ENCODE measurements at places on chromosomes 7 and 10.

- no peak for DNase-seq
Observed at GRCh38 chr7:112081778-112082177, 124.4 kb downstream of the DOCK4 start.

- DNase-seq: no peak
Observed at GRCh38 chr10:1043532-1043995, 5.4 kb downstream of the IDI1 start.

GRCh38 chr10:127085957-127086356 lies 110.4 kb downstream of the INSYN2A start:
- no peak for DNase-seq

DNA sequence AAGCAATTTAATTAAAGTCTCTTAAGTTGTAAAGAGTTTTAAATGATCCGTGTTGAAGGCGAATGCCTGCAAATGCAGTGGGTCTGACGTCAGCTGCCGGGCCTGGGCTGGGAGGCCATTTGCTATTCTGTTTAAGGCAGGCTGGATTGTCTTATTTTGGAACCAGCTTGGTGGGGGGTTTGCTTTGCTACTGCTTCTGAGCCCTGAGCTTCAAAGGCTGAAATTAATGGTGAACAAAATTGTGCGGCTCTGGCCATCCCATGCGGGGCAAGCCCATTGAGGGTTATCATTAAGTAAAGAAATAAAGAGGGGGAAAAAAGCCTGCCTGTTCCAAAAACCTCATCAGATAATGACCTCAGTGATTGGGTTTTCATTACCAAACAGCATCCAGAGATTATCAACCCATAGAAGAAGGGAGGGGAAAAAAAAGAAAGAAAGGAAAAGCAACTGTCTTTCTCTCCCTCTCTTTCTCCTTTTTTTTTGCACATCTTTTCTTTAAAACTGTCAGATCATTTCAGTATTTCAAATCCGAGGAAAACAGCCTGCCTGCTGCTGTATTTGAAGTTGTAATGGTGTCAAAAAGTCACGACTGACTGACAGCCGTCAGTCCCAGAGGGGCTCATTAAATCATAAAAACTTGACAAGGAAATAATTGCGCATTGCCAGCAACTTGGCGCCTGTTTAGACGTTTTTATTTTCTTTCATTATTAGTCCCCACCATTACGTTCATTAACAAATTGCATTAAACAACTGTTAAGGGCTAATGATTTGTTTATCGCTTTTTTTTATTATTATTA lies 131.9 kb upstream of the TCF7L2 start:
- no peak for DNase-seq

DNA sequence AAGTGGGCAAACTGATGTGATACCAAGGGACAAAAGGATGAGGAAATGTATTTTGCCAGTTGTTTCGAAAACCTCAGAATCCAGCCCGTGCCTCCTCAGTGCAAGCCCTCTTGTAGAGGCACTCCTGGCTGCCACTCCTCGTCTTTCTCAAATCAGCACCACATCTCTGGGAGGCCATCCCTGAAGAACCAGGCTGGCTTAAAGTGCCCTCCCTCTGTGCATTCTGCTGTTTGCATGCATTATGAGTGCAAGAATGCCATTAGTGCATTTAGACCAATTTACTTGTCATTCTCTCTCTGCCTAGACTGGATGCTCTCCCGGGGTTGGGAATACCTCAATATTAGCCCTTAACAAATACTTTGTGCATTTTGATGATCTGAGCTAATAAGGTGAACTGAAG lies 19.9 kb upstream of the FAM180A start:
- DNase-seq: no peak

DNA sequence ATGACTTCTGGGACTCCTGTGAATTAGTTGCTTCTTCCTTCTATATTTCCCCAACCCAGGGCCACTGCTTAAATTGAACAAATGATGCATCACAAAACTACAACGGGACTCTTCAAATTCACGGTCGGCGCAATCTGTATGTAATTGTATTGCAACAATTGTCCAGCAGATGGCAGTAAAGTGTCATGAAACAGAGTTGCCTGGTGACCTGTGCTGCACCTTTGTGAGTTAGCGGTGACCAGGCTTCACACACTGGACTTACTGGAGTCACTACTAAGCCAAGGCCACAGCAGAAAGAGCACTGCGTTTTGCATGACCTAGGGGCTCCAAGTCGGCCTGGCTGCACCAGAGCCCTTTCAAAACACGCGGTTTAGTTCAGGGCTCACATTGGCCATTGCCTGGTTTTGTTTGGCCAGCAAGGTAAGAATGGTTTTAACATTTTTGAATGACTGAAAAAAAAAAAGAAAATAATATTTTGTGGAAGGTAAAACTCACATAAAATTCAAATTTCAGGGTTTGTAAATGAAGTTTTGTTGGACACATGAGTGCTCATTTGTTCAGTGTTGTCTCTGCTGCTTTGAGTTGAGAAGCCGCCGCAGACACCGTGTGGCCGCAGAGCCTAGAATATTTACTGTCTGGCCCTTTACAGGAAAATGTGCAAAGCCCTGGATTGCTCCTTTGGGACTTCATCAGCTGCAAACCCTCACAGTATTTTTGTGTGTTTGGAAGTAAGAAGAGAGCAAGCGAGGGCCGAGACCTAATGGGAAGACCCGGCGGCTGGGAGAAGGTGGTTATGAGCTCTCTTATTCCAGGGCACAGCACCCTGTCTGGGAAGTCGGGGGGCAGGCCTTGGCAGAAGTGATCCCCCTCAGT lies 23.2 kb upstream of the ZNF32 start:
- DNase-seq: peak; percentile 59

DNA sequence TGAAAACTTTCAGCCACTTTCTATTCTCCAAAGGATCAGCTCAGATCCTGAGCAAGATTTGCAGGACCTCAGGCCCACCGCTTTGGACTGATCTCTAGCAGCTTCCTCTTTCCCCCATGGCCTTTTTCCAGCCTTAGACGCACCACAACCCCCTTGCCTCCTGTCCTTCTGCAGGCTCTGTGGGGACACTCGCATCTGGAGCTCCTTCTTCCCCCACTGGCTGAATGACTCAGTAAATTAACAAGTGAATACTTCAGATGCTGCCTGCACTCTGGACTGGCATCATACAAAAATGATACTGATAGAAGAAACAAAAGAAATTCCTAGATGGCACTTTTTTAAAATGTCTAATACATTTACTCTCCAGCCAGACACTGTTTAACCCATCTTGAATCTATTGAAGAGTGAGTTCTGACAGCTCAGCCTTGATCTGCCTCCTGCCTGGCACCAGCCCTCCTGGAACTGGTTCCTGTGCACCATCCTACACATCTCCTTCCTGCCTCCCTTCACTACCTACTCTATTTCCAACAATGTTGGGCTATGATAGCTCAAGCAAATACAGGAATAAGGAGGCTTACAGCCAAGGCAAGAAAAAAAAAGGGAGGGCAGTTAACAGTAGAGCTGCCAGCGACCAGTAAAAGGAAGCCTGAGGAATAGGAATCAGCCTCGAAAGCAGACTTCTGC lies 3.3 kb downstream of the FRMPD2 start:
- DNase-seq: no peak

DNA sequence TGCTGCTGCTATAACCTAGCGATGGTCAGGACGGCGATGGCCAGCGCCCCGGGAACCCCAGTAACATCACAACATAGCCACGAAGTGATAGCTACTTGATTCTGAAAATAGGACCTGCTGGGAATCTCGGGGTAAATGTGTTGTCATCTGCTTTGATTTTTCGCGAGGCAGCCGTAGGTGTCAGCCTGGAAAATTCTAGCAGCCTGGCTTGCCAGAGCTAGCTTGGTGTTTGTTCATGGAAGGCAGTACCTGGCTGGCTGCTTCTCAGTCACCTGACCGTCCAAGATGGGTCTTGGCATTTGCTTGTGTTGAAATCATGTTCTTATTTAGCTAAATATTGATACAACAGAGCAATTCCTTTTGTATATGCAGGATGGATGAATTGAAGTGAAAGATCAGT lies 82.4 kb upstream of the BTBD16 start:
- no peak for DNase-seq

- DNase-seq: no peak
Observed at GRCh38 chr10:9579110-9579705, 1438.5 kb upstream of the CELF2 start.

DNA sequence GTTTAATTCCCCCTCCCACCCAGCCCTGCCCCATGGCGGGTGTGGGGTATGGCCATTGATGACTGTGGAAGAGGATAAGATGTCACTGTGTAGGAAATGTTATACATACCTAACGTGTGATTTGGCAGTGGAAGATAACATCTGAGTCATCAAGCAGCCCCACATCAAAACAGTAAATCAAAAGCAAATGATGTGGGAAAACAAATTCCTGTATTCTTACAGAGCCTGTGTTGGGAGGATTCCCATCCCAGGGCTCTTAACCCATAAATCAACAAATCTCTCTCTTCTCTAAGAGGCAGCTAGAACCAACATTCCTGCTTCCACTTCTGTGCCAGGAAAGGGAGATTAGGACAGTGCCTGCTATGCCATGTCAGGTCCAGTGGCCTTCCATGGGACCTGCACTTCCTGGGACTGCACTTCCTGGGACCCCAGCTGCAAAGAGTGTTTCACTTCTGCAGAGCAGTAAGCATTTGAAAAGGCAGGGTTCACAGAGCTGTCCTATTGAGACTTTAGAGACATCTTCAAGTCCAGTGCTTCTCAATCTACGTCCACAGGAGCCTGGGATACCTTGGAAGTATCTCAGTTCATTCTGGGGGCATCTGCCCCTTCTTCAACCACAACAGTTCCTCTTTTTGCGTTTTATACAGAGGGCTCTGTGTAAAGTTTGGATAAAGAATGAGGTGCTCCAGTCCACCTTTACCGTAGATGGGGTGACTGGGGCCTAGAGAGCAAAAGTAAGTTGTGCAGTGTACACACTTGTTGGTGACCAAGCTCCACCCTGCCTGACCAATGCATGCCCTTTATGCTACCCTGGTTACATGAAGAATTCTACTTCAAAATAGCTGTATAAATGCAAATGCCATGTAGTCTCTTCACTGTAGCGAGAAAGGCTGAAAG lies 45.7 kb downstream of the ATXN7L1 start:
- DNase-seq: no peak

Data from GM12891 (cell line).